ENCODE measurements at places on chromosomes 3 and 15.
A peak's percentile ranks its signal among the peaks of the same experiment; 100 is the strongest.

- no peak for DNase-seq
These were observed 382.1 kb downstream of the PDCD6IP start for GRCh38 chr3:34180532-34180931.

DNA sequence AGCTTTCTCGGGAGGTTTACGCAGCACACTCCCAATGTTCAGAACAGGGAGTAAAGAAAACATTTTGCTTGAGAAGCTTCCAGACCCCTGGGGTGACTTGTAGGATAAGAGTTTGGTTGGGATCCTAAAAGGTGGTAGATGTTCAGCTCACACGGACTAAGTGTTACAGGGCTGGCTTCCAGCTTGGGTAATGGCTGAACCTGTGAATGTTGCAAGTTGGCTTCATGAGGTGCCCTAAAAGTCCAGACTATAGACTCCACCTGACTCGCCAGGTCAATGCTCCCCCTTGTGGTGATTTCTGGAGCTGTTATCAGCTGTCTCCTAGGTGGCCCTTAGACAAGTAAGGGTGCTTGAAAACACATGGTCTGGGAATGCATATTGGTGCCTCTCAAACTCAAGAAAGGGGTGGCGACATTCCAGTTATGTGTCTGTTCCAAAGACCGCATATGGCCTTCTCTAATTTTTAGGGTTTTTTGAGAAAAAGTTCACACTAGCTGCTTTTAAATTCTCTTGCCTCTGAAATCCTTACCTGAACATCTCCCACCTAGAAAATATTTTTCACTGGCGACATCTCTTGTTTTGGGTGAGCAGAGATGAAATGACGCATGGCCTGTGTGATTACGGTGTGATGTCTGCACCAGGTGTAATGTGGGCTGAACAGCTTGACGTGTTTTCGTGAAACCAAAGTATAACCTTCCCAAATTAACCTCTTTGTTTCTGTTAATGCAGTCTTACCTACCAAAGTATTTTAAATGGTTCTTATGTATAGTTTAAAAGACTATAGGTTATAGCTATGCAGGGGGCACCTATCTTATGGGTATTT lies 175.7 kb upstream of the KBTBD8 start:
- peak; percentile 29 for DNase-seq

GRCh38 chr3:129608936-129609590 lies 2.6 kb upstream of the PLXND1 start:
- no peak for DNase-seq

- no peak for DNase-seq
These were observed 427.1 kb upstream of the FRG2C start for GRCh38 chr3:75237053-75237452.

DNA sequence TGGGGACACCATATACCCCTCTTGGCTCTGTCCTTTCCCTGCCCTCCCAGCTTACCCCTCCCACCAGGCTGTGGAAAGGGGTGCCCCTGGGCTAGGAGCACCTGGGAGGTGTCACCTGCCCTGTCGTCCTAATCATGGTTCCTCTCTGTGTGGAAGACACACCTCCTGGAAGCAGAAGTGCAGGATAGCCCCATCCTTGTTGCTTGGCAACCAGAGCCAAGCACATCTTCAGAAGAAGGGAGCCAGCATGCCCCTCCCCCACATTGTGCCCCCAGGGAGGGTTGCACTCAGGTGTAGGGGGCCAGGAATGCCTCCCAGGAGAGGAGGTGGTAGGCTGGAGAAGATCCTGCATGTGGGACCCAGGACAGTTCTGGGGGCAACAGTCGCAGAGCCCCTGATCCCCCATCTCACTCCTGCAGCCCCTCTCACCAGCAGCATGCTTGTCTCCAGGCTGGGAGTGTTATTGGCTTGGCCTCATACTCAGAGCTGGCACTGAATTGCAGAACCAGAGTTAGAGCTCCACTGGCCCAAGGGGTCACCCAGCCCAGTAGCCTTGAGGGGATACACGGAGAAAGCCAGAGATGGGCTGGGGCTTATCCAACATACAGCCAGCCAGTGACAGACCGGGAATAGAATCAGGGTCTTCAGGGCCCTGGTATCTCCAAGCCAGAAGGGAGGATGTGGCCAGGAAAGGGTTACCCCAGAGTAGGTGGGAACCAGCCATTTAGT lies 8.4 kb downstream of the RAB6B start:
- no peak for DNase-seq

GRCh38 chr15:62977952-62978811 lies 64.4 kb upstream of the TPM1 start:
- no peak for DNase-seq

- DNase-seq, result no peak
These were observed 10.8 kb downstream of the DAPK2 start for GRCh38 chr15:64035525-64035924.

GRCh38 chr3:127471142-127471541 lies 119.4 kb downstream of the TPRA1 start:
- no peak for DNase-seq

- DNase-seq, result no peak
These were observed 25.3 kb downstream of the ARL14 start for GRCh38 chr3:160702290-160702689.

GRCh38 chr15:38369936-38370478 lies 83.9 kb upstream of the FAM98B start:
- DNase-seq, result no peak

DNA sequence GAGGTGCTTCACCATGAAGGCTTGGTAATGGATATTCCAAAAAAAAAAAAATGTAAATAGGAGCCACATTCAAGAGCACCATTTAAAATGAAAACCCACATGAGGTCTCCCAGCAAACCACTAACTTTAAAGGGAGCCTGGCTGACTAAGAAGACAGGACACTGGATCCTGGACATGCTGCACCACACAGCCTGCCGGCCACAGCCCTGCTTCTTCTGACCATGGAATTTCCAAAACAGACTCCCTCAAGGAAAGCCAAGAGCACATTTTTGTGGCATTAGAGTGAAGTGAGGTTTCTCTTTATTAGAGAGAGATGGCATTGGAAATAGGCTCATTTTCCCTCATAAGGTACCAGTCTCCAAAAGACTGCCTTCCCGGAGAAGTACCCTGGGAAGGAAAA lies 113.9 kb downstream of the RORA start:
- no peak for DNase-seq

GRCh38 chr3:9179826-9180763 lies 69.4 kb downstream of the SRGAP3 start:
- DNase-seq, result no peak

- no peak for DNase-seq
These were observed 283.8 kb downstream of the GABRG3 start for GRCh38 chr15:27254801-27255200.

GRCh38 chr3:65483480-65483879 lies 555.2 kb downstream of the MAGI1 start:
- DNase-seq, result no peak

GRCh38 chr15:96126859-96127258 lies 203.6 kb upstream of the NR2F2 start:
- no peak for DNase-seq

GRCh38 chr3:96706509-96706908 lies 107.9 kb upstream of the EPHA6 start:
- no peak for DNase-seq

DNA sequence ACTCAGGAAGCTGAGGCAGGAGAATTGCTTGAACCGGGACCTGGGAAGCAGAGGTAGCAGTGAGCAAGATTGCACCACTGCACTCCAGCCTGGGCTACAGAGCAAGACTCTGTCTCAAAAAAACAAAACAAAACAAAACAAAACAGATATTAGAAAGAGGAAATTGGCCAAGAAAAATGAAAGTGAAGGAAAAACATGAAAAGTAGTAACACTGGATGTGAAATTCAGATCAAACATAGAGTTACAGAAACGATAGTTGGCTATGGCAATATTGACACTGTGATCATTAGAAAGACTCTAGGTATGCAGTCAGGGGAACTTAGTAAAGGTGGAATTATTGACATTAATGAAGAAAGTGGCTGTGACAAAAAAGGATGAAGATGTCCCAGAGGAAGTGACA lies 13.2 kb upstream of the TIPARP start:
- DNase-seq, result no peak

DNA sequence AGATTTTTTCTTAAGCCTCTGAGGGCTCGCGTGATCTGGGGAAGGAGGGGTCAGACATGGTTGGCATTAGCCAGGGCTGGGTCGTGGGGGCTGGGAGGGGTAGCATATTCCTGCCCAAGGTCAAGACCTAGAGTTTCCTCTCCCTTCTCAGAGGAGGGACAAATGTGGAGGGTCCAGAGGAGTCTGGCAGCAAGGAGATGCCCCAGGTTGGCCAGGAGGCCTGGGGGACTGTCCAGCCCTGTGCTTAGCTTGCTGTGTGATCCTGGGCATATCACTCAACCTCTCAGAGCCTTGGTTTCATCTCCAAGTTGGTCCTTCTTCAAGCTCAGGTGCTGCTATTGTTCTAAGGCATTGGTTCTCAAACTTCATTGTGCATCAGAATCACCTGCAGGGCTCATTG lies 9.1 kb upstream of the CAMP start:
- no peak for DNase-seq

DNA sequence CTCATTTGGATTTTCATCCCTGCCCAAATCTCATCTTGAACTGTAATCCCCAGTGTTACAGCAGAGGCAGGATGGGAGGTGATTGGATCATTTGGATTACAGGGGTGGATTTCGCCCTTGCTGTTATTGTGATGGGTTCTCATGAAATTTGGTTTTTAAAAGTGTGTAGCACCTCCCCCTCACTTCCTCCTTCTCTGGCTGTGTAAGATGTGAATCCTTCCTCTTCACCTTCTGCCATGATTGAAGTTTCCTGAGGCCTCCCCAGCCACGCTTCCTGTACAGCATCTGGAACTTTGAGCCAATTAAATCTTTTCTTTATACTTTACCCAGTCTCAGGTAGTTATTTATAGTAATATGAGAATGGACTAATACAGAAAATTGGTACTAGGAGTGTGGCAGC lies 316.8 kb downstream of the PLCL2 start:
- DNase-seq, result no peak

DNA sequence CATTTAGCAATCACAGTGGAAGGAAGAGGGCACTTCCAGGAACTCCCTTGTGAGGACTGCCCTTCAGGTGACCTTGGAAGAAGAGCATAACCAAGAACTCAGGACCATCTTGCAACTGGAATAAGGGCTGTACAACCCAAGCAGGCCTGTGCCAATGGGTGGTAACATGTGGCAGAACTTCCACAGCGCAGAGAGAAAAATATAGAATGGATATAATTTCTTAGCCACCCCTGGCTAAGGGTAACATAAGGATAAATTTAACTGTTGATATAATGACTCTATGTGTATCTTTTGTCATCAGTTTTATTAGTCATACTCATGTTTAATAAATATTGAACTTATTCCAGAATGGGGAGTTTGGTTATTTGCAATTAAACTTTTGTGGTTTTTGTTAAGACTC lies 13.4 kb upstream of the MFSD1 start:
- DNase-seq, result no peak

DNA sequence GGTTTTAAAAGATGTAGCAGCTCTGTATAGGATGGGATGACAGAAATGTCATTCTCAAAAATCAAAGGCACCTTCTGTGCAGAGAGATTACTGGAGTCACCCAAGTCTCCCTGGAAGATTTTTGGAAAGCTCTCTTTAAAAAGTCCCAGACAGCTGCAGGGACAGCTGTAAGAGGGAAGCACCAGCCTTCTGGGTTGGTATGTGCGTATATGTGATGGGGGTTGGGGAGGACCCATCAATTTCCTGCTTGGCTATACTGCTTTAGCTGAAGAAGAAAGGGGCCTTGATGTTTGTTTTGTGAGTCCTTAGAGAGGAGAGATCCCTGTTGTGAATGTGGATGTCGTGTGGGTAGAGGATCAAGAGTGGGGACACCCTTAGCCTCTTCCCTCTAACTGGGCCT lies 5.4 kb upstream of the SEC11A start:
- DNase-seq, result no peak

DNA sequence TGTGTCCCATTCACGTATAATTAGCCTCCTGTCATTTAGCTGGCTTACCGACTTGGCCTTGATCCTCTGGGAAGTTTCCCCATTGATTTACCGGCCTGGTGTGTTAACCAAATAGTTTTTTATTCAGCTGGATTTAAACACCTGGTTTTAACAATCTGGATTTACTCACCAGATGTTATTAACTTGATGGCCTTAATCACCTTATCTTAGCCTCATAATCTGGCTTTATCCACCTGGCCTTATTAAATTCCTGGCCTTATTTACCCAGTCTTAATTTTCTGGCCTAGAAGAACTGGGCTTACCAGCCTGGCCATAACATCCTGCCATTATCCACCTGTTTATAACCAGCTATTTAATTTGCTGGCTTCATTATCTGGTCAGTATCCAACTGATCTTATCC lies 89.9 kb downstream of the IL12A start:
- no peak for DNase-seq

DNA sequence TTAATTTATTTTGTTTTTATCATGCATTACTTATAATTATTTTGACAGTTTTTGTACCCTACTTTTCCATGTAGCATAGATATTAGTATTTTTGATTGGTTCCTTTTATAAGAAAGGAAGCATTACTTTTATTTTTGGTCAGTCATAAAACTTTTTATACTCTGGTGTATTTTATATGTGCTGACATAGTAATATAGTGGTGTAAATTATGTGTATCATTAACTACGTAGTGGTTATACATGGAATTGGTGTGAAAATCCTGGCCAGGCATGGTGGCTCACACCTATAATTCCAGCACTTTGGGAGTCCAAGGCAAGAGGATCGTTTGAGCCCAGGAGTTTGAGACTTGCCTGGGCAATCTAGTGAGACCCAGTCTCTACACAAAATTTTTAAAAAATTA lies 18.8 kb upstream of the NIPA2 start:
- no peak for DNase-seq

- DNase-seq, result no peak
These were observed 96.4 kb downstream of the FNDC3B start for GRCh38 chr3:172135820-172136219.

DNA sequence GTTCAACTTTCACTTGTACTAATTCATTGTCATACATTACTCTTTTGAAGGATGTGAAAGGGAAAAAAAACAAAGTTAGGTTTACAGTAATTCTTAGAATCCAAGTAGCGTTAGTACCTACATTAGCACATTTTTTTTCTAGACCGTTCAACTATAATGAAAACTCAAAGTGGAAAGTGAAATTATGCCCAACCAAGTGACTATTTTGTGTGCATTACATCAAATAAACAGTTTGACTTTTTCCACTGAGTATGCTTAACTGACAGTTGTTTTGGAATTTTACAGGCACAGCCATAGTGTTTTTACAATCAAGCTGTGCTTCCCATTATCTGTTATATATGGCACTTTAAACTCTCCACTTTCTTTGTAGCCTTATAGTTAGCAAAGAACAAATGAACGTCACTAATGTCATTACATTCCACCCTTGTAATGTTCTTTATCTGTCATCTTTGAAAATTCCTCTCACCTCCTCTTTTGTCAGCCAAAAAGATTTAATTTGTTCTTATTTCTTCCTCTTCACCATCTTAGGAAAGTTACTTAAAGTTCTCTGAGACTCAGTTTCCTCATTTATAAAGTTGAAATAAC lies 142.3 kb upstream of the SOX2 start:
- no peak for DNase-seq

- DNase-seq, result peak; percentile 6
These were observed 81.0 kb upstream of the BNC1 start for GRCh38 chr15:83365370-83365938.

- no peak for DNase-seq
These were observed 96.0 kb downstream of the TP63 start for GRCh38 chr3:189727158-189727557.

Measured in activated T-cell treated with anti-CD3 and anti-CD28 coated beads for 48 hours (primary cell).